ENCODE measurements at places on chromosomes 5 and 9. TPM values are rescaled to one million over a fixed set of nuclear protein-coding genes. Genes with fewer than 3 reads are reported as not detected.

NUTM2G gene
- not detected for total RNA-seq

OR1Q1 gene
- total RNA-seq = 1.1 TPM

TCF7 gene
- total RNA-seq = 6.9 TPM

DNA sequence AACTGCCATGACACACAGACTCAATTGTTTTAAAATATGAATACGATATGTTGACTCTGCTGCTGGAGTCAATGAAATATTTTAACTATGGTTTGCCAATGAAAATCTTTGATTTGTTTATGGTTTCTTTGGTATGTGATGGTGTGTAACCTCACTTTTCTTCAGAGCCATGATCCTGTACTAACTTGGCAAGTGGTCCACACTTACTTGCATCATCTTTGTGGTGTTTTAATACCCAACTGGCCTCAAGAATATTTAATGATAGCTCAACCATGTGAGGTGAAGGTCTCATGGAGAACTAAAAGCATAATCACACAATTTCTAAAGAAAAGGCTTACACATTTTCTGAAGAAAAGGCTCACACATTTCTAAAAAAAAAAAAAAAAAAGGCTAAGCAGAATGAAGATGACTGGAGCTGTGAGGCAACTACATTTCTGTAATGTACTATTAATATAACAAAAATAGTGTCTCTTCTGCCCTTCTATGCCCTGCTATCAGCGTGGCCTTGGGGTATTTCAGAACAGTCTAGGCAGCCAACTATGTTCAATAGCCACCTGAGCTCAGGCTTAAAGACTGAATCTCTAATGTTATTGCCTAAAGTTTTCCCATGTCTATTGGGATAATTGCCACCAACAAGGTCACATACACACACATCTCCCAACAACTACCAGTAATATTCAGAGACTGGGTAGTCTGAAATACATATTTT is 395.0 kb downstream of the MLLT3 start:
- no peak for DNase-seq

DNA sequence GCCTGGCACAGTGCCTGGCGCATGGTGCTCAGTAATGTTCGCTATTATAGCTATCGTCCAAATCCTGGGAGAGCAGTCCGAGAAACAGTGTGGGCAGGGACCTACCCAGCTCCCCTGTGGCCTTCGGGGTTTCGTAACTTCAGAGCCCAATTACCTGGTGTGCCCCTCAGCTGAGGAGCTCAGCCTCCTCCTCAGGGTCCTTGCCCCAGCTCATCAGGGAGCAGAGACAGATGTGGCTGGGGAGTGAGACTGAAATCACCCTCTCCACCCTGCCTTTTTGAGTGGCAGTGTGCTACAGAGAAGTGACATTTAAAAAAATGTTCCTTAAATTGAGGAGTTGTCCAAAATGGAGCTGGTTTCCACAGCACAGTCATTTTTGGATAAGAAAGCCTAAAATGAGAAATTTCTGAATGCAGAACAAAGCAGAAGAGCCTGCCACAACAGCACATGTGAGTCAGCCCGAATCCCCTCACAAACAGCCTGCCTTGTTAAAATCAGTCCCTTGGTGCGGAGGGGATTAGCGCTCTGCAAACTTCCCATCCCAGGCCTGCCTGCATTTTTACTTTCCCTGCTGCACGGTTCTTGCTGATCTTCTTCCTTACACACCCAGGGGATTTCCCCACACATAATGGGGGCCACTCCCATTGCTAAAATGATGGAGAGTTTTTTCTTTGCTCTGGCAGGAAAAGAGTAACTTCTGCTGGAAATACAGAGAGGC is 78.1 kb upstream of the PITX1 start:
- DNase-seq = no peak

GRCh38 chr9:134909511-134910481 is 7.9 kb downstream of the FCN1 start:
- DNase-seq = peak; percentile 8

Data from upper lobe of left lung (tissue), 6 donors.